Stimulated activated CD8-positive, alpha-beta memory T cell treated with anti-CD3 and anti-CD28 coated beads, Interleukin-4, amount 100 ng/mL, for 1 hour (primary cell): ENCODE measurements at places on chromosomes 5 and 9.

DNA sequence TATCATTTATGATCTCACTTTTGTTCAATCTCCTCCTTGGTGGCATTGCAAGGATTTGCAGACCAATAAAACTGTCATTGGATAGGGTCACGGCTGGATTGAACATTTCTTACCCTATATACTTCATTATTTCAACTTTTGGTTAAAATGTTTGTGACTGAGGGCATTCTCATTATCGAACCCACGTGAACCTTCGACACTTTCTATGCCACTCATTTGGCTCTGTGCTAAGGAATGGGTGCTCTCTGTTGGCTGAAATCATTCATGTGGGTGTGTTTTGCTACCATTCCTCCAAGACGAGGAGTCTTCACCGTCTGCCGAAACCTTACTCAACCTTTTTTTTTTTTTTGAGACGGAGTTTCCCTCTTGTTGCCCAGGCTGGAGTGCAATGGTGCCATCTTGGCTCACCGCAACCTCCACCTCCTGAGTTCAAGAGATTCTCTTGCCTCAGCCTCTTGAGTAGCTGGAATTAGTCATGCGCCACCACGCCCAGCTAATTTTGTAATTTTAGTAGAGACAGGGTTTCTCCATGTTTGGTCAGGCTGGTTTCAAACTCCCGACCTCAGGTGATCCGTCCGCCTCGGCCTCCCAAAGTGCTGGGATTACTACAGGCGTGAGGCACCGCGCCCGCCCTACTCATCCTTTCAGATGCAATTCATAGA lies 62.5 kb downstream of the CSNK1A1 start:
- no peak for DNase-seq

GRCh38 chr5:93601071-93601801 lies 18.2 kb downstream of the NR2F1 start:
- no peak for DNase-seq

- DNase-seq, result peak; percentile 17
These were observed 684 bp upstream of the MED7 start for GRCh38 chr5:157143127-157143971.

- DNase-seq, result no peak
These were observed 677.7 kb upstream of the KLF4 start for GRCh38 chr9:108167136-108167900.

- no peak for DNase-seq
These were observed 64.3 kb downstream of the CXXC5 start for GRCh38 chr5:139712412-139712811.

- DNase-seq, result no peak
These were observed 107.6 kb upstream of the PRSS3 start for GRCh38 chr9:33687779-33688178.

DNA sequence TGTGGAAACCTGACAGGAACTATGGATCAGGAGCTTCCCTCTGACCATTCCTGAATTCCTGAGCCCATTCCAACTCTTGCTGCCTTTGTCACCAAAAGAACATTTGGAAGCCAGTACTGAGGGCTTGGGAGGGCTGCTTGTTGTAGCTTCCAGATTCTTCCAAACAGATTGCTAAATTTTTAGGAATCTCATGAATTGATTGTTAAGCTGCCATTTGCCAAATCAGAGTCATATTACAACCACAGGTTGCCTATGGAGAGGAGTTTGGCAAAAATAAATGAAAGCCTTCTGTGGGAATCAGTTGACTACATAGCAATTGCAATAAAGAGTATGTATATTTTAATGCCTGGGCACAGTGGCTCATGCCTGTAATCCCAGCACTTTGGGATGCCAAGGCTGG lies 39.2 kb upstream of the SLC28A3 start:
- DNase-seq, result no peak

GRCh38 chr9:100724886-100725285 lies 147.0 kb downstream of the CAVIN4 start:
- DNase-seq, result no peak

DNA sequence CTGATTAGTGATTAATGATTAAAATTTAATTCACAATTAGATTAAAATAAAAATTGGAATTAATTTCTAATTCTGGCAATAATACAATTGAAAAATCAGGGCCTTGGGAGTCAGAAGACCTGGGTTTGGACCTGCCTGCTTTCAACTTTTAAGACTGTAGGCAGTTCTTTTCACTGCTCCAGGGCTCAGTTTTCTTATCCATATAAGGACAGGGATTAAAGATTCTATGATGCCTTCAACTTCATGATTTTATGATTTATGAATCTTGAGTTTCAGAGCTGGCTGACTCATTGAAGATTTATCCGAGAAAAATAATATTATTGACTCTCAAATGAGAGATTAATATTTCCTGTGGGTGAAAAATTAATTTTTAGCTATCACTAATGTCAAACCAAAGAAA lies 208.6 kb upstream of the ANKH start:
- DNase-seq, result no peak

GRCh38 chr9:7300484-7300883 lies 499.1 kb downstream of the DMAC1 start:
- DNase-seq, result no peak
